ENCODE measurements at places on chromosomes 12 and 14. TPM values are rescaled to one million over a fixed set of nuclear protein-coding genes. Genes with fewer than 3 reads are reported as not detected.
A peak's percentile ranks its signal among the peaks of the same experiment; 100 is the strongest.

DNA sequence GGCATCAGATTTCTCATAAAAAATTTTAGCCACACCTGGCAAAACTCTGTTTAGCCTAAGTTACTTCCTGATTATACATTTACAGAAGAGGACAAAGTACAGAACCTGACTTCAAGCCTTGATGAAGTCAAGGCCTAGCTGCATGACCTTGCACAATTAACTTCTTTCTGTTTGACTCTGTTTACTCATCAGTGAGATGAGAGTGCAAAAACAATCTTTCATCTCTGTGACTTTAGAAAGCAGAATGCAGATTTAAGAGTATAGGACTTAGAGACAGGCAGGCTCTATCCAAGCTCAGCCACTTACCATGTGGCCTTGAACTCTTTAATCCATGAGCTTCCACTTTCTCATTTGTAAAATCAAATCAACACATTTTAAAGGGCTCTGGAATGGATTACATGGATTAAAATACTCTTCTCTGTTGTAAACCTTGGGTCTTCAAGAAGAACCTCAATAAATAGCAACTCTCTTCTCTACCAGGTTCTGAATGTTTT is 1178.9 kb downstream of the FLRT2 start:
- no peak for DNase-seq

DNA sequence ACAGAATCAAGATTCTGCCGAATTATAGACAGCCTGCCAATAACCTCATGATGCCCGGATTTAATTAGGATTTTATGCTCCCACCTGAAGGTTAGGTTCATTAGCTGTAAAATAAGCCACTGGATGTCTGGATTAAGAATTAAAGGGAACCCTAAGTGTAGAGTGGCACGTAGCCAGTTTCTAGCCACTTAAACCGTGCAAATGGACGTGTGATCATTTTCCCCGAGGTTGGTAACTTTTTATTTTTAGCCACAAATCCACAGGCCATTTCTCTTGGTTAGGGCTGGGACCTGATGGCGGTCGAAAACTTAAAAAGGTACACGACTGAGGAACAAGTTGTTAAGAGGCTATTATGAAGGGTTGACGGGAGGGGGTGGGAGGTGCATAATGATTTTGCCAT is 127.3 kb upstream of the TMPO start:
- no peak for DNase-seq

DNA sequence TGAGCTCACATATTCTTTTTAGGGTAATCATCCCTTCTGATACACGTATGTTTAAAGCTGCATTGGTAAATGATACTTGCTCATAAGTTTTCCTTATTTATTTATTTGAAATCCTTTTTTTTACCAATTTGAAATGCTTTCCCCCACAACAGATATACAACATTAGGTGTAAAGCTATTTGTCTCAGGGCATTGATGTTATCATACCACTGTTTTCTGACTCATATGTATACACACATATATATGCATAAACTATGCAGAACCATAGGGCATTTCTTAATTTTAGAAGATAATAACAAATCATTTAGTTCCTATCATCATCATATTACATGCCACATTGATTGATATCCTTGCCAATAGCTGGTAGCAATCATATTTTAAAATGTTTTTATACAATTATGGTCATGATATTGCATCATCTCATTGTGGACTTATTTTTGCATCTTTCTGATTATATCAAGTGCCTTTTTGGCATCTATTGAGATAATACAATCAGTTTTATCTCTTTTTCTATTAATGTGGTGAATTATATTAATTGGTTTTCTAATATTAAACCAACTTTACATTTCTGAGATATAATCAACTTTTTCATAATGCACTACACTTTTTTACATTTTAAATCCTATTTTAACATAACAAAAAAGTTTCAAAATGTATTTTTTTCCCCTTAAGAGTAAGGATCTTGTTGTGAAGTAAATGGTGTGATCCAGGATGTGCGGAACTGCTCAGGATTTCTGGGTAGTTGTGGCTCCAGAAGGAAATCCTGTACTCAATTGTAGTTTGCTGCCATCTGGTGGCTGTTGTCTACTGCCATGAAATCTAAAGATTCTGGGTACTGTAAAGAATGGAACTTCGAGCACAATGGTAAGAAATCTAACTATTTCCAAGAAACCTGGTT is 16.7 kb downstream of the OR9K2 start:
- DNase-seq = peak; percentile 30

DNA sequence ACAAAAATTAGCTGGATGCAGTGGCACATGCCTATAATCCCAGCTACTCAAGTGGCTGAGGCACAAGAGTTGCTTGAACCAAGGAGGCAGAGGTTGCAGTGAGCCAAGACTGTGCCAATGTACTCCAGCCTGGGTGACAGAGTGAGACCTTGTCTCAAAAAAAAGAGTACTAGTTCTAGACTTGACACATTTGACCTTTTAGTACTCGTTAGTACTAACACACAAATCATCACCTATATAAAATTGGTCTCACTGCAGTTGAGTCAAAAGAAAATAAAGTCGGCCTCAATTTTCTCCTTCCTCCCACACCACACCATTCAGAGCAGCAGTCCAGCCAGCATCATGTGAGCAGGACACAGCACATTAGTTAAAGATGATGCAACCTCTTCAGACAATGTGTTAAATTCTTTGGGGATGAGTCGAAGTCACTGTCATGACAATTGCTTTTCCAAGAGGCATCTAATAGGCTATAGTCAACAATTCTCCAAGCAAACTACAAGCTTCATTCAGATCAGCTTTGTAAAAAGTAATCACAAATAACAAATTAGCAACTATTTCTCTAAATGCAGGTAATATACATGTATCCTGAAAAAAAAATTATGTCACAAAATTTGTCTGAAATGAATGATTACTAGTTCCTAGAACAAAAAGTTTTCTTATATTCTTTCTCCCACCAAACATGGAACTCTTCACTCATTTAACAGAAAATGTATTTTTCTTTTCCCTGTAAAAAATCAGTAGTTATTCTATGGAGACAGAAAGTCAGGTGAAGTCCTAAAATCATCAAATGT is 55.6 kb downstream of the CLIP1 start:
- peak; percentile 93 for DNase-seq

The SLC25A47 gene
- total RNA-seq = not detected

The ANKRD33 gene
- total RNA-seq = not detected

The ZCCHC8 gene
- total RNA-seq = 9.7 TPM

The GPR84 gene
- total RNA-seq = not detected
